ENCODE measurements at places on chromosomes 1 and 21.

DNA sequence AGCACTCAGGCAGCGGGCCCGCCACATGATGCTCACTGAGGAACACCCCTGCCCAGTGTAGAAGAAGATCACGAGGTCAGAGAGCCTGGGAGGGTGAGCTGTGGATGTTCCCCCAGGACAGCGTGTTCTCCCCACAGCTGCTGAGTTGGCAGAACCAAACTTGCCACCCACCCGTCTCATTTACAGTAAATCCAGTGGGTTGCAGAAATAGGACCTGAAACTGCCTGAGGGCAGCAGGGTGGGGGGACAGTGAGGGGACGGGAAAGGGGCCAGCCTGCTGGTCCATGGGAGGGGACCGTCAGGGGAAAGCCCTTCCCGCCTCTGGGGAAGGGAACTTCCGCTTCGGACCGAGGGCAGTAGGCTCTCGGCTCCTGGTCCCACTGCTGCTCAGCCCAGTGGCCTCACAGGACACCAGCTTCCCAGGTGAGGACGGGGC lies at the start of gene C1QB:
Gene C1QB (plus strand): TSS at position 356 of the 436 bp plus-strand sequence. CDS start 6,227 bp downstream, outside the sequence.
- DNase-seq: no peak
- H3K4me1 ChIP-seq: no peaks in the 10 kb centered on the region
- H3K4me3 ChIP-seq: no peak within 1 kb of the TSS
- H3K27ac ChIP-seq: no peak within 1 kb of the TSS

GRCh38 chr1:226405411-226405988 lies 2.4 kb downstream of the PARP1 start:
- H3K4me1 ChIP-seq: peaks cover 25% of the 10 kb centered on the region
- 0 out of 2 replicates have a peak, but pooled peaks cover 2% of the 10 kb centered on the region for H3K36me3 ChIP-seq
- H3K27me3 ChIP-seq: no peaks in the 10 kb centered on the region
- DNase-seq: no peak
- no peak overlapping the region for H3K27ac ChIP-seq

DNA sequence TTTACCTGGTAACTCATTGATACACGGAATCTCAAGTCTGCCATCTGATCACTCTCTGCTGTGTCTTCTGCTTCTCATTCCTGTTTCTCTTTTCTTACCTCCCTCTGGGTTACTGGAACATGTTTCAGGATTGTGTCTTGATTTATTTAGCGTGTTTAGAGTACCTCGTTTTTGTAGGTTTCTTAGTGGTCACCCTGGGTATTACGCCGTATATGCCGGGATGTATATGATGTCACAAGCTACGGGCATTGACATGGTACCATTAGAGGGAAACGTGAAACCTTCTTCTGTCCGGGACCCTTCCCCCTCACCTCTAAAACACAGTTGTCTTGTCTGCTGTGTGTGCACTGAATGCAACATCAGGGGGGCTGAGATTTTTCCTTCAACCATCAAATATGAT lies 2.8 kb downstream of the ACTRT2 start:
- H3K4me3 ChIP-seq: no peak overlapping the region
- H3K36me3 ChIP-seq: no peaks in the 10 kb centered on the region
- H3K4me1 ChIP-seq: no peaks in the 10 kb centered on the region
- no peaks in the 10 kb centered on the region for H3K27me3 ChIP-seq
- DNase-seq: no peak

- no peak for DNase-seq
- no peaks in the 10 kb centered on the region for H3K36me3 ChIP-seq
- H3K4me1 ChIP-seq: no peaks in the 10 kb centered on the region
- H3K4me3 ChIP-seq: no peak overlapping the region
Measured at GRCh38 chr1:28163496-28164161, 12.9 kb downstream of the PTAFR start.

DNA sequence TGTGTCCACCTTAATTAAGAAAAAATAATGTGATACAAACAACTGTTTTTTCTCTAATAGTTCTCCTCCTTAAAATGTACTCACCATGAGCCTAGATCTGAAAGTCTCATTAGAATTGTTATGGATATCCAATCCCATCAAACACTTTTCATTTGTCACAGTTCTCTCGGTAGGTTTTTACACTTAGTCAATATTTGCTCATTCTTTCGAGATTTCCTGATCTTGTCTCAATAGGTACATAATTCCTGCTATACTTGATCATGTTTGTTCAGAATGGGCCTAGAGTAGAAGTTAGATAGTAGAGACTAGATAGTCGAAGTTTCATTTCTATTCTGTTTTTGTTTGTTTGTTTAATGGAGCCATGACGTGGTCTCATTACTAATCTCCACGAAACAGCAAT lies 2005.7 kb downstream of the NCAM2 start:
- DNase-seq: no peak
- H3K36me3 ChIP-seq: no peaks in the 10 kb centered on the region
- H3K4me3 ChIP-seq: no peak overlapping the region
- no peaks in the 10 kb centered on the region for H3K27me3 ChIP-seq

GRCh38 chr1:101410048-101410878 lies 173.4 kb downstream of the S1PR1 start:
- no peak overlapping the region for H3K27ac ChIP-seq
- H3K4me3 ChIP-seq: no peak overlapping the region
- no peak for DNase-seq
- no peaks in the 10 kb centered on the region for H3K27me3 ChIP-seq
- H3K4me1 ChIP-seq: no peaks in the 10 kb centered on the region
- no peaks in the 10 kb centered on the region for H3K36me3 ChIP-seq

DNA sequence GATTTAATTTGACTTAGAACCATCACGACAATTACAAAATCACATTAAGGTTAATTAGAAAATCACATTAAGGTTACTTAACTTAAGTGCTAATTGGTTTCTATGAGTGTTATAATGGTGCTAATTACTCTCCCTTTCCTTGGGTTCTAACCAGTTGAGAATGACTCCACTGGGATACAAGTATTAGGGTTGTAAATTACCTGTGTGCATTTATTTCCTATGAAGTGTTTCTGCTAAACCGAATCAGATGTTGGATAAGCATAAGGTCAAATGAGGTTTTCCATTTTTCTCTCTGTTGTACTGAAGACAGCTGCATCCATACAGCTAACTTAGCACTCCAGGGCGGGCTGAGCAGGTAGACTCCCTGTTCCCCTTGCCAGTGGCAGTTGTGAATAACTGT lies 610.3 kb upstream of the TMPRSS15 start:
- no peak overlapping the region for H3K27ac ChIP-seq
- H3K4me1 ChIP-seq: no peaks in the 10 kb centered on the region
- H3K27me3 ChIP-seq: no peaks in the 10 kb centered on the region
- no peaks in the 10 kb centered on the region for H3K36me3 ChIP-seq

GRCh38 chr21:44416193-44416592 lies 39.1 kb upstream of the LRRC3 start:
- no peaks in the 10 kb centered on the region for H3K36me3 ChIP-seq
- no peak overlapping the region for H3K27ac ChIP-seq
- H3K27me3 ChIP-seq: no peaks in the 10 kb centered on the region
- no peaks in the 10 kb centered on the region for H3K4me1 ChIP-seq
- no peak for DNase-seq

GRCh38 chr1:244344001-244344400 lies 107.7 kb downstream of the ADSS2 start:
- H3K27ac ChIP-seq: no peak overlapping the region
- 0 out of 2 replicates have a peak, but pooled peaks cover 3% of the 10 kb centered on the region for H3K4me1 ChIP-seq
- no peak for DNase-seq
- H3K36me3 ChIP-seq: no peaks in the 10 kb centered on the region
- H3K27me3 ChIP-seq: no peaks in the 10 kb centered on the region

GRCh38 chr21:28150778-28151177 lies 841.9 kb downstream of the LTN1 start:
- H3K27ac ChIP-seq: no peak overlapping the region
- H3K27me3 ChIP-seq: no peaks in the 10 kb centered on the region
- no peaks in the 10 kb centered on the region for H3K36me3 ChIP-seq

DNA sequence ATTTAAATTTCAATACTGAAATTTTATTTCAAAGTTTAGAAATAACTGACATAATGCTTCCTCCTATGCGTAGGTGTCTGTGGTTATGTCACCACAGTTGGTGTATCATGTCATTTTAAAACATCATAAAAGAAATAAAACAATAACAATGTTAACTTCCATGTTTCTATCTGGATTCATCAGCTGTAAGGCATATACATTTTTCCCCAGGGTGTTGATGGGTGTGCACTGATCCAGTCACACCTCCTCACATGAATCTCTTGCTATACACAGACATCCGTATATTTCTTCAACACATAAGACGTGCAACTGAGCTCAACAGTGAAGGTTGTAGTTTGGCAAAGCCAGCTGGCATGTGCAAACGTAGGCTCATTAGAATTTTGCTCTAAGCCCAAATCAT lies 6.2 kb downstream of the KCNA3 start:
- no peaks in the 10 kb centered on the region for H3K36me3 ChIP-seq
- no peaks in the 10 kb centered on the region for H3K4me1 ChIP-seq
- peaks cover 3% of the 10 kb centered on the region for H3K27me3 ChIP-seq

- no peaks in the 10 kb centered on the region for H3K4me1 ChIP-seq
- DNase-seq: no peak
Measured at GRCh38 chr1:31736675-31737074, 27.5 kb downstream of the ADGRB2 start.

DNA sequence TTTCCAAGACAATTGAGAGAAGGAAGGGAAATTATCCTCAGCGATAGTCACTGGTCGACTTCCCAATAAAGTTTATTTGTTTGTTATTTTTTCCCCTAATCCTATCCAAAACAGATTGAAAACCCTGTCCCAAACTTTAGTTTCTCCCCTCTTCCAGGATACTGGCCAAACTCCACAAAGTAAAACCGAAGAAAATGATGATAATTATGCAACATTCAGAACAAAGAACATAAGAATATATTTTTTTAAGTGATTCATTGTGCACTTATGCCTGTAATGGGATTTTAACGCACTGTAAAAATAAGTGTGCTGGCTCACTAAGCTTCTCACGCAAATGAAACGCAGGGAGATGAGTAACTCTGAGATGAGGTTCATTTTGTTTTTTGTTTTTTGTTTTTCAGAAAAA lies 6.0 kb downstream of the GLIS1 start:
- no peak for DNase-seq
- no peak overlapping the region for H3K27ac ChIP-seq
- H3K27me3 ChIP-seq: peaks cover 11% of the 10 kb centered on the region
- H3K36me3 ChIP-seq: no peaks in the 10 kb centered on the region
- no peak overlapping the region for H3K4me3 ChIP-seq

- no peak overlapping the region for H3K4me3 ChIP-seq
- no peak overlapping the region for H3K27ac ChIP-seq
- H3K4me1 ChIP-seq: no peaks in the 10 kb centered on the region
- no peaks in the 10 kb centered on the region for H3K27me3 ChIP-seq
- DNase-seq: no peak
Measured at GRCh38 chr1:4801192-4801924, 146.9 kb downstream of the AJAP1 start.

DNA sequence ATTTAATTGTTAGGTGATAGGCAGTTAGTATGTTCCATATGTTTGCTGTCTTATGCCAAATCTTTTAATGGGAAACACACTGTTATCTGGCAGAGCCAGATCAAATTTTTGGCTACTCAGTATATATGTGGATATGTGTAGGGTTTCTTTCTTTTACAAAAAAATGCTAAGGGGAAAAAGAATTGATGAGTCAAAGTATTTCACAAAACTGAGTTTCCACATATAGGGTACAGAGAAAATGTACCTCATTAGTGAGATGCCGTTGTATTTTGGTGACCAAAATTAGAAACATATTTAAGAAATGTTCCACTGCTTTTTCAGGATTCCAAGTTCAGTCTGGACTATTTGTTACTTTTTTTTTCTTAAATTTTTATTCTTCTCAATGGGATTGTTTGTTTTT lies 201.2 kb upstream of the PTGFR start:
- H3K4me3 ChIP-seq: no peak overlapping the region
- no peaks in the 10 kb centered on the region for H3K27me3 ChIP-seq
- H3K27ac ChIP-seq: no peak overlapping the region
- H3K4me1 ChIP-seq: no peaks in the 10 kb centered on the region
- no peaks in the 10 kb centered on the region for H3K36me3 ChIP-seq
- DNase-seq: no peak

- H3K4me3 ChIP-seq: no peak overlapping the region
- no peaks in the 10 kb centered on the region for H3K36me3 ChIP-seq
- no peak overlapping the region for H3K27ac ChIP-seq
- no peak for DNase-seq
- H3K27me3 ChIP-seq: no peaks in the 10 kb centered on the region
Measured at GRCh38 chr1:246483569-246483933, 23.5 kb downstream of the SMYD3 start.

GRCh38 chr1:166489670-166490436 lies 323.1 kb upstream of the FAM78B start:
- H3K27ac ChIP-seq: peak overlapping the region; percentile 69
- DNase-seq: peak; percentile 33
- H3K36me3 ChIP-seq: no peaks in the 10 kb centered on the region
- no peaks in the 10 kb centered on the region for H3K27me3 ChIP-seq

DNA sequence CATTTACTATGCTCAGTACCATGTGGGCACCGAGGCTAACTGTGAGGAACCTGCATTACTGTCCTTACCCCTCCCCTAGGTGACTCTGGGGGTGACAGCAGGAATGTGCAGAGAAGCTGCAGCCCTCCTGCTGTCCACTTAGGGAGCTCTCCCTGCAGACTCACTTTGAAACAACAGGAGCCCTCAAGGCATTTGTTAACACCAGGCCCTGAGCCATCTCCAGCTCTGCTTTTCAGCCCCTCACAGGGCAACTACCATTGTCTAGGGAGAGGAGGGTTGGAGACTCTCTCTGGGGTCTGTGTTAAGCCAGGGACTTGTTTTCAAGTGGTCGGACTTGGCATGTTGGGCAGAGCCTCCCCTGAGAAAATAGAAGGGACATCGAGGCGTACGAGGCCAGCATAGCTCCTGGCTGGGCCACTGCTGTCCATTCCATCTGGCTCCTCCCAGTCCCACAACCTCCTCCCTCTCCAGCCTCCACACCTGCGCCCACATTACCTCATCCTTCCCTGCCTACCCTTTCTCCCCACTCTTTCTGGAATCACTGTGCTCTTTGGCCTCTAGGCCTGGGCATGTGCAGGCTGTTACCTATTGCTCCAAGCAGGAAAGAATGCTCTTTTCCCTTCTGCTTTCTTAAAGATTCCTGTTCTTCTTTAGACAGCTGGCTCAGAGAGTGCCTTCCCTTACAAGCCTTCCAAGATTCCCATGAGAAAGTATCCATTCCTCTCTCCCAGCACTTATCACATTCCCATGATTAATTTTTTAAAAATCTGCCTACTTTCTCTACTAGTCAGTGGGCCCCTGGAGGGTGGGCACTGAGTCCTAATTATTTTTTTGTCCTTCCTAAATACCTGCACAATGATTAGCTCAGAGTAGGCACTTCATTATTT lies 102.7 kb upstream of the GCLM start:
- no peaks in the 10 kb centered on the region for H3K27me3 ChIP-seq
- H3K4me1 ChIP-seq: no peaks in the 10 kb centered on the region
- H3K4me3 ChIP-seq: no peak overlapping the region
- no peak for DNase-seq

- no peaks in the 10 kb centered on the region for H3K36me3 ChIP-seq
- H3K4me3 ChIP-seq: no peak overlapping the region
- H3K27ac ChIP-seq: peak overlapping the region; percentile 39
- peaks cover 11% of the 10 kb centered on the region for H3K4me1 ChIP-seq
- no peaks in the 10 kb centered on the region for H3K27me3 ChIP-seq
Measured at GRCh38 chr1:93807311-93807930, 71.6 kb downstream of the DNTTIP2 start.

GRCh38 chr1:105368446-105368845 lies 1618.7 kb downstream of the AMY1C start:
- DNase-seq: no peak
- H3K27ac ChIP-seq: no peak overlapping the region
- no peak overlapping the region for H3K4me3 ChIP-seq
- no peaks in the 10 kb centered on the region for H3K27me3 ChIP-seq

Data from Panc1 (cell line).